ENCODE measurements at places on chromosomes 13 and 19.
A peak's percentile ranks its signal among the peaks of the same experiment; 100 is the strongest.

DNA sequence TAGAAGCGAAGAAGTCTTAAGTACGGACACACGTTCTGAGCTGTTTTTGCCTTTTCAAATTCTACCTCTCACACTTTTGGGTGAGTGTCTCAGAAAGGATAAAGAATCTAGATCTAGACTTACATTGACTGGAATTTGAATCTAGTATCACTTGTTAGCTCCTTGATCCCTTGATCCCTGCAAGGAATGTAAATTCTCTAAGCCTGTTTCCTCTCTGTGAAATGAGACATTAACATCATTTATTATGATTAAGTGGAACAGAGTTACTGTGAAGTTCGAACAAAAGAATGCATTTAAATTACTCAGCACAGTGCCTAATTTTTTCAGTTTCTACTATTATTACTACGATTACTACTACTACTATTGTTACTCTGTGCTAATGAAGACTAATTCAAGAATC, 86.6 kb upstream of the POSTN start:
- no peak for DNase-seq

DNA sequence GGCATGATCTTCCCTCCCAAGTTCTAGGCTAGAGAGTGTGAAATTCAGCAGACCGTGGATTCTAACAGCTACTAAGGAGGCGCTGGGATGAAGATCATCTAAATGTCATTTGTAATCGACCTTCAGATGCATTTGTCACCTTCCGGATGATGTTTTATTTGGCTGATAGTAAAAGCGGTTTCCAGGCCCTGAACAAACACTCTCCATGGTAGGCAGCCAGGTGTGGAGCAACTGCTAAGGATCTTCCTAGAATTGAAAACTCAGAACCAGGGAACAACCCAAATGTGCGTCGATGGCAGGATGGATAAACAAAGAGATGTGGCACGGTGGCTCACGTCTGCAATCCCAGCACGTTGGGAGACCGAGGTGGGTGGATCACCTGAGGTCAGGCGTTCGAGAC, 107.2 kb upstream of the CACNA1A start:
- no peak for DNase-seq

GRCh38 chr19:30227661-30228112, 144.5 kb upstream of the ZNF536 start:
- peak; percentile 79 for DNase-seq

DNA sequence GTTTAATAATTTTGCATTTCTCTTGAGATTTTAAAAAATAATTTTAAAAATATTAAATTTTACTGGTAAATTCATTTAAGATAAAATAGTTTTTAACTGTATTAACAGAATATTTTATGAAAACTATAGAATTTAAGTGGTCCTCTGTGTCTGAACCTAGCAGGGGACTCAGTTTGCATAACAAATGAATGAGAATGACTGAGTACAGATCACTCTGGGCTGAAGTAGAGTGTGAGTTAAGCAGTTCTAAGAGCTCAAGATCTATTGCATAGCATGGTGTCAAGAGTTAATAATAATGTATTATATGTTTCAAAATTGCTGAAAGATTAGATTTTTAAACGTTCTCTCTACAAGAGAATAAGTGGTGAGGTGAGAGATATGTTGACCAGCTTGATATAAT, 348.3 kb upstream of the SLITRK1 start:
- DNase-seq = no peak

DNA sequence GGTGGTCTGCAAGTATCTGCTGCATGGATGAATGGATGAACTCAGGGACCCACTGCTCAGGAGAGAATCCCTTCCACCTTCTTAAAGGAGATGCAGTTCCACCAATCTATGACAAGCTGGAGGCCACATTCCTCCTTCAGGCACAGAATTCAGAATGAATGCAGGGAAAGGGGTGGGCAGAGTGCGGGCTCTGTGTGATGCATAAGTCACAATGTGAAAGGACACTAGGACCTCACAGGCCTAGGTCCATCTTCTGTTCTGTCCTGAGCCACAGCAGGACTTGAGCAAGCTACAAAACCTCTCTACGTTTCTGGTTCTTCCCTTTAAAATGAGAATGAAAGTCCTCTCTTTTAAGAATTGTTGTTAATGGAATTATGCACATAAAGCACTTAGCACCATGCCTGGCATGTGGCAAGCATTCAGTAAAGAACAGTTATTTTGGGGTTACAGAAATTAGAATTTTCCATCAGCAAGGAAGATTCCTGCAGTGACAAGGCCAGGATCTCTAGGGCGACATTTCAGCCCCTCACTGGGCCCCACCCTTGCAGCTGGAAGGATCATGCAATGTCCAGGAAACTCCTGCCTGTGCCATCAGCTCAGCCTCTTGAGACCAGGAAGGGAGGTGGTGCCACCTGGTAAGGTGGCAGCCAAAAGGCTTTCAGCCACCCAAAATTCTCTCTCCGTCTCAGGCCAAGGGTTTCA, 38.7 kb downstream of the TSHZ3 start:
- DNase-seq = no peak
